ENCODE measurements at places on chromosomes 5 and 9. TPM values are rescaled to one million over a fixed set of nuclear protein-coding genes. Genes with fewer than 3 reads are reported as not detected.
A peak's percentile ranks its signal among the peaks of the same experiment; 100 is the strongest.

Gene GAS1
- 0.18 TPM for polyA plus RNA-seq

Gene LCN9
- not detected for polyA plus RNA-seq

Gene SEMA4D
- 28.2 TPM for polyA plus RNA-seq

Gene SLC34A1
- not detected for polyA plus RNA-seq

Gene SPATA31D4
- polyA plus RNA-seq: not detected

Gene TEX48
- not detected for polyA plus RNA-seq

Gene ENTPD2
- polyA plus RNA-seq: not detected

Gene ANKRD34B
- polyA plus RNA-seq: 0.66 TPM

Gene FOXI1
- polyA plus RNA-seq: not detected

Gene SEC24A
- 4.9 TPM for polyA plus RNA-seq

Gene MARVELD2
- polyA plus RNA-seq: 0.15 TPM

- DNase-seq: no peak
- H3K27me3 ChIP-seq: no peaks in the 10 kb centered on the region
- H3K36me3 ChIP-seq: no peaks in the 10 kb centered on the region
These were observed 193.5 kb downstream of the ACTL7B start for GRCh38 chr9:108662091-108662875.

- H3K4me1 ChIP-seq: peaks cover 39% of the 10 kb centered on the region
- peak overlapping the region; percentile 90 for H3K27ac ChIP-seq
- H3K4me3 ChIP-seq: peak overlapping the region; percentile 73
- DNase-seq: no peak
These were observed 971 bp downstream of the PHYKPL start for GRCh38 chr5:178231539-178232123.

GRCh38 chr5:50665091-50665490 is 1.3 kb upstream of the PARP8 start:
- no peak overlapping the region for H3K27ac ChIP-seq
- peaks cover 39% of the 10 kb centered on the region for H3K4me1 ChIP-seq
- peak overlapping the region; percentile 92 for H3K4me3 ChIP-seq
- DNase-seq: no peak

- peaks cover 47% of the 10 kb centered on the region for H3K4me1 ChIP-seq
- no peak overlapping the region for H3K4me3 ChIP-seq
- H3K27ac ChIP-seq: no peak overlapping the region
- no peaks in the 10 kb centered on the region for H3K27me3 ChIP-seq
These were observed 25.0 kb downstream of the LMNB1 start for GRCh38 chr5:126801992-126802294.

DNA sequence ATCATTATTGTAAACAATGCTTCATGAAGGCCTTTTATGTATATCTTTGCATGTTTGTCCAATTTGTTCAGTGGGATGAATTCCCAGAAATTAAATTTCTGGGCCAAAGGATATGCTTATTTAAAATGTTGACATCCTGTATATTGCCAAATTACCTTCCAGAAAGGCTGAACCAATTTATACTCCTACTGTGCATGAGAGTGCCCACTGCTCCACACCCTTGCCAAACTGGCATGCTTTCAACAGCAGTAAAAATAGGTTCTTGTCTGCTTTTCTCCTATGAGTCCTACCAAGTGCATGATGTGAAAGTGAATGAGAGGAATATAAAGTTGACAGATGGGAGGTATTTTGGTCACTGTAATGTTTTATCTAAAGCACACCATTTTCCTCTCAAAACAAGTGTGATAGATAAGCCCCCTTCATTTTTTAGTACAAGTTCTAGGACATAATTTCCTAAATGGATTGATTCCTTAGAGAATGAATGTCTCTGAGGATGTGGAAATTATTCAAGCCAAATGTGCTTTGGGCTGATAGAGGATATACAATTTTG is 70.5 kb upstream of the ERBIN start:
- H3K36me3 ChIP-seq: no peaks in the 10 kb centered on the region
- H3K27ac ChIP-seq: no peak overlapping the region
- DNase-seq: no peak
- no peak overlapping the region for H3K4me3 ChIP-seq

DNA sequence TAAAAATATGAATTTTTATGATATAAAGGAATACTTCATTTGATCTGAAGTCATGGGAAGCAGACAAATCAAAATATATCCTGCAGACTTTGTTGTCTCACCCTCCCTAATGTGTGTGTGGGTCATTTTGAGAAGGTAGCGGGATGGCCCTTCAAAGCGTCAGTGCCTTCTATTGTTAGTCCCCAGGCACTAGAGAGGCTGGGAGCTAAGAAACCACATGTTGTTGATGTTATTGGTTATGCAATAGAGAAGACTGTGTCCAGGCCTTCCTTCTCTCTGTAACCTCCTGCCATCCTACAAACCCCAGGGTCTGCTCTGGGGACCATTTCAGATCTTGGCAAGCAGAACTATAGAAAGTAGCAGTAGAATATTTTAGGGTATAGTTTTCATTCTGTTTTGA is 94.7 kb downstream of the NLN start:
- peaks cover 27% of the 10 kb centered on the region for H3K36me3 ChIP-seq
- H3K4me1 ChIP-seq: peaks cover 50% of the 10 kb centered on the region
- no peak for DNase-seq
- no peaks in the 10 kb centered on the region for H3K27me3 ChIP-seq
- no peak overlapping the region for H3K27ac ChIP-seq
- no peak overlapping the region for H3K4me3 ChIP-seq

GRCh38 chr5:93705896-93706295 is 35.5 kb downstream of the POU5F2 start:
- no peaks in the 10 kb centered on the region for H3K4me1 ChIP-seq
- no peak overlapping the region for H3K4me3 ChIP-seq
- H3K27ac ChIP-seq: no peak overlapping the region
- no peak for DNase-seq

- H3K27ac ChIP-seq: peak overlapping the region; percentile 21
- H3K4me3 ChIP-seq: no peak overlapping the region
- H3K36me3 ChIP-seq: peaks cover 33% of the 10 kb centered on the region
- no peak for DNase-seq
- H3K4me1 ChIP-seq: peaks cover 21% of the 10 kb centered on the region
- no peaks in the 10 kb centered on the region for H3K27me3 ChIP-seq
These were observed 56.7 kb downstream of the PIK3R1 start for GRCh38 chr5:68272289-68272688.

GRCh38 chr9:30967476-30967875 is 1417.0 kb upstream of the ACO1 start:
- no peaks in the 10 kb centered on the region for H3K4me1 ChIP-seq
- no peaks in the 10 kb centered on the region for H3K36me3 ChIP-seq
- H3K27ac ChIP-seq: no peak overlapping the region
- no peak overlapping the region for H3K4me3 ChIP-seq
- no peak for DNase-seq

DNA sequence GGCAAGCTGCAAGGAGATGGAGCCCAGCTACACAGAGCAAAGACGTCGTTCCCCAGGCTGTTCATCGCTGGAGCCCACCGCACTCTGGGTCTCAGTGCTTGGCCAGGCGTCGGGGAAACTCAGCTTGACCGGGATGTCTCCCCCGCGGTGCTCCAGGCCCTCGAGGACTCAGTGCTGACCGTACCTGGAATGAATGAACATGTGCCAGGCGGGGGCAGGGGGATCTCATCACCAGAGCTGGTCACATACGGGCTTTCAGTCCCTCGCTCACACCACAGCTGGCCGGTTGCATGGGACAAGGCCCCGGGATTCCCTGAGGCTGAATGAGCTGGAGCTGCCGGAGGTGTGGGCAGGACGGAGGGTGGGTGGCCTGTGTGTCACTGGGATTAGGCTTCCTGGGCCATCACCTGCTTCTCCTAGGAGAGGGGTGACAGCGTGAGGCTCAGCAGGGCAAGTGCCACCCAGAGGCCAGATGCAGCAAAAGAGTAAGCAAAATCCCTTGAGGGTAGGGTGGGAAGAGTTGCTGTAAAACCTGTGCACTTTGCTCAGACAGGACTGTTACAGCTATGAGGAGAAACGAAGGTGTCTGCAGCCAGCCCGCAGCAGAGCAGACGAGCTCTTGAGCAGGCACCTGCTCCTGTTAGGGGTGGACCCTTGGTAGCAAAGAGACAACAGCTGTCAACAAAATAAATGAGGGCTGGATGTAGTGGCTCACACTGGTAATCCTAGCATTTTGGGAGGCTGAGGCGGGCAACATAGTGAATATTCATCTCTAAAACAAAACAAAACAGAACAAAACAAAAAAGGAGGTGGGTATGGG is 70.7 kb upstream of the RAPGEF1 start:
- no peak overlapping the region for H3K27ac ChIP-seq
- H3K4me3 ChIP-seq: no peak overlapping the region
- H3K27me3 ChIP-seq: peaks cover 5% of the 10 kb centered on the region
- H3K36me3 ChIP-seq: no peaks in the 10 kb centered on the region
- no peak for DNase-seq

DNA sequence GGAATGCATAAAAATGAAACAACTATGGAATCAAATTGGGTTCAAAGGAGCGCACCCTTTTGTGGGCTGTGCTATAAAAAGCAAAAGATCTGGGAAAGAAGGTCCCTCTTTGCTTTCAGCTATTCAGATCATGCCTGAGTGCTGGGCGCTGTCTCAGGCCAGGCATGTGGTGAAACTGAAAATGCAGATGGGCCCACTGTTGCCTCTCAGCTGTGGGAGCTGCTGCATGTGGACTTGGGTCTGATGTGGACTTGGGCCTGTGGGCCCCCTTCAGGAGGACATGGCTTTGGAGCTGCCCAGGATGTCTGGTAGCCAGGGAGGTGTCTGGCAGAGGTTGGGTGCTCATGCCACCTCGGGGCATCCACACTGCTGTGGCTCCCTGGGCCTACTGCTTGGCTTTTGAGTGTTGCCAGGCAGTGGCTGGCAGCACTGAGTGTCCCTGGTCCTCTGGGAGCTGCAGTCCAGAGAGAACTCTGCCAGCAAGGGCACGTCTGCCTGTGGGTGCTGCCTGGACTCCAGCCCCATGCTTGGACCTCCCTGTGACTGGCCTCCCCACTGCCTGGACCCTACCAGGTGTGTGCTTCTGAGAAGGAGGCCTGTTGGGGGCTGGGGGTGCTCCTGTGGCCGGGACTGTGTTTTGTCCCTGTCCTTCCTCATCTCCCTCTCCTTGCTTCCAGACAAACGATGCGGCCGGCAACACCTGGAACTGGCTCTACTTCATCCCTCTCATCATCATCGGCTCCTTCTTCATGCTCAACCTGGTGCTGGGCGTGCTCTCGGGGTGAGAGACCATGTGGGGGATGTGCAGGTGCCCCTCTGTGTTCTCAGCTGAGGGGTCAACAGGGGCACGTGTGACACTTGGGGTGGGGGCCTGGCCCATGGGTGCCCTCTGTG is 74.3 kb downstream of the CACNA1B start:
- H3K27ac ChIP-seq: no peak overlapping the region
- no peaks in the 10 kb centered on the region for H3K4me1 ChIP-seq
- DNase-seq: no peak
- H3K27me3 ChIP-seq: no peaks in the 10 kb centered on the region
- H3K4me3 ChIP-seq: no peak overlapping the region
- no peaks in the 10 kb centered on the region for H3K36me3 ChIP-seq

- no peak for DNase-seq
- no peaks in the 10 kb centered on the region for H3K27me3 ChIP-seq
- H3K27ac ChIP-seq: no peak overlapping the region
- no peaks in the 10 kb centered on the region for H3K4me1 ChIP-seq
- H3K4me3 ChIP-seq: no peak overlapping the region
These were observed 69.3 kb downstream of the COL15A1 start for GRCh38 chr9:99012957-99013512.

DNA sequence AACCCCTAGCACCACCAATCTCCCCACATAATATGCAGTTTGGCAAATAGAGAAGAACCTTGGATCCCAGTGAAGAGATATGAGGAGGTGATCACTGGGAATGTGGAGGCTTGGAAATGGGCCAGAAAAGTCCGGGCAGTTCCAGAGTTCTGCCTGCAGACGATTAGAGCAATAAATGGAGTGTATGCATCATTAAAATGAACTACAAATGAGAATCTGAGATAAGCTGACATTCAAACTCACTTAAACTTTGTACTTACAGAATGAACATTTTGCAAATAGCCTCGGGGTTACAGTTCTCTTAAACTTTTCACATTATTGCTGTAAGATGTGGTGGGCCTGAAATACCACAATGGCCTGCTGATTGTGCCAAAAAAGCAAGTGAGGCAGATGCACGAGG is 23.0 kb upstream of the LHFPL2 start:
- no peak overlapping the region for H3K4me3 ChIP-seq
- no peaks in the 10 kb centered on the region for H3K4me1 ChIP-seq
- H3K36me3 ChIP-seq: no peaks in the 10 kb centered on the region
- H3K27ac ChIP-seq: no peak overlapping the region
- DNase-seq: no peak

GRCh38 chr5:150081541-150082283 is 4.6 kb downstream of the CSF1R start:
- peak overlapping the region; percentile 61 for H3K4me3 ChIP-seq
- no peaks in the 10 kb centered on the region for H3K27me3 ChIP-seq
- H3K27ac ChIP-seq: peak overlapping the region; percentile 65
- peaks cover 48% of the 10 kb centered on the region for H3K36me3 ChIP-seq

- H3K36me3 ChIP-seq: no peaks in the 10 kb centered on the region
- H3K4me3 ChIP-seq: no peak overlapping the region
- no peaks in the 10 kb centered on the region for H3K27me3 ChIP-seq
- H3K27ac ChIP-seq: no peak overlapping the region
These were observed 685.3 kb upstream of the EDIL3 start for GRCh38 chr5:85069659-85070640.

DNA sequence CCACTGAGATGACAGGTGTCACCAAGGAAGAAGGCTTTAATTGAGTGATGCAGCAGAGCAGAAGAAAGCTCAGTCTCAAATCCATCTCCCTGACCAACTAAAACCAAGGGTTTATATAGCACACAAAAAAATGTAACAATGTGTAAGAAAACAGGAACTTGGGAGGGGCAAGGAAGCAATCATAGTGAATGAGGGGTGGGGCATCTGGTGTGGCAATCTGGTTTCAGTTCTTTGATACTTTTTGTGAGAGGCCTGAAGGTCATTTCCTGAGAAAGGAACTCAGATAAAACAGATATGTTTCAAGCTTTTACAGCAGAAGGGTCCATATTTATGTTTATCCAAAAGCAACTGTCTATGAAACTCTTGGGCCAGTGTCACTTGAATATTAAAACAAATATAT is 19.7 kb downstream of the CD180 start:
- H3K36me3 ChIP-seq: peaks cover 13% of the 10 kb centered on the region
- peaks cover 21% of the 10 kb centered on the region for H3K4me1 ChIP-seq
- no peak overlapping the region for H3K27ac ChIP-seq
- no peaks in the 10 kb centered on the region for H3K27me3 ChIP-seq
- H3K4me3 ChIP-seq: no peak overlapping the region

- H3K27me3 ChIP-seq: no peaks in the 10 kb centered on the region
- no peaks in the 10 kb centered on the region for H3K4me1 ChIP-seq
- H3K4me3 ChIP-seq: no peak overlapping the region
These were observed 171.2 kb downstream of the CWC27 start for GRCh38 chr5:64939772-64940510.
